ENCODE measurements at places on chromosomes 7 and 10. TPM values are rescaled to one million over a fixed set of nuclear protein-coding genes. Genes with fewer than 3 reads are reported as not detected.

The AMZ1 gene
- not detected for total RNA-seq

DNA sequence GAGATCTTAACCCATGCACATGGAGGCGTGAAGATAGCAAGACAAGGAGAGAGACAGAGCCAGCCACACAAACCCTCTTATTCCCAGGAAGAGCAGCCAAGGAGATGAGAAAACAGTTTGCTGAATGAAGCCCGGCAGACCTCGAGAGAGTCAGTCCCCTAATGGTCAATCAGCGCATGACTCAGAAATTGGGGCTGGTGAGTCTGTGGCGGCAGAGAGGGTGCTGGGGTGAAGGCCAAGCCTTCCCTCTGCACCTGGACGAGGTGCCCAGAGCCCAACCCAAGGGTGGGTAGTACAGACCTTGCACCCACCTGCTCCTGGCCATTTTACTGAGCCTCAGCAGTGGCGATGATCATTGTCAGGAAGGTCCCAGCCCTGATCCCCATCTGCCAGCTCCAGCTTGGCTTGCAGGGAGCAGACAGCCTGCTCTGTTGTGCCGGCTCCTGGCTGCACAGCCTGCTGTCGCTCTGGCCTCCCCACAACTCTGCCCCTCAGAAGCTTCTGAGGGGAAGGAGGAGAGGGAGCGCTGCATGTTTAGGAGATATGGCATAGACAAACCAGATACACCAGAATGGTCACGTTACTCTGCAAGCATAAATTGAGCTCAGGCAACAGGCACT is 256.6 kb downstream of the RPS24 start:
- DNase-seq = no peak

DNA sequence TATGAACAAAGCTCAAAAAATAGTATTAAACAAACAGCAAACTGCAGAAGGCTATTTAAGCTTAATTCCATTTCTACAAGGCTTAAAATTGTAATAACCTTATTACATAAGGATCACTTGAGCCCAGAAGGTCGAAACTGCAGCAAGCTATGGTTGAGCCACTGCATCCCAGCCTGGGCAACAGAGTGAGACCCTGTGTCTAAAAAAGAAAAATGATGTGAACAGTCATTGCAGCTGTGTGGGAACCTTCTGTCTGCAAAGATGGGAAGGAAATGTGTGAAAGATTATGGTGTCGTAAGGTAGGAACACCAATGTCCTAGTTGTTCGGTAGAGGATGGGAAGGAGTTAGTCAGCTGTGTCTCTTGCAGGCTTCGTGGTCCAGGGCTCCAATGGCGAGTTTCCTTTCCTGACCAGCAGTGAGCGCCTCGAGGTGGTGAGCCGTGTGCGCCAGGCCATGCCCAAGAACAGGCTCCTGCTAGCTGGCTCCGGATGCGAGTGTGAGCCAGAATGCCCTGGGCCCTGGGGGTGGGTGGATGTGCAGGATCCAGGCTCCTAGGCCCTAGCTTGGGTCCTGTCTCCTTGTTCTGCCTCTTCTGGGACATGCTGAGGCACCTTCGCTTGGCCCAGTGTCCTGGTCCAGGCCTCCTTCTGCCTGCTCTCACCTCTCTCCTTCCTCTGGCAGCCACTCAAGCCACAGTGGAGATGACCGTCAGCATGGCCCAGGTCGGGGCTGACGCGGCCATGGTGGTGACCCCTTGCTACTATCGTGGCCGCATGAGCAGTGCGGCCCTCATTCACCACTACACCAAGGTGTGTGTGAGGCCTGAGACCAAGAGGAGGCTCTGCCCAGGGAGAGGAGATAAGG is 9.1 kb downstream of the C10orf62 start:
- no peak for DNase-seq

The GTF2I gene
- 130 TPM for total RNA-seq

GRCh38 chr10:83764666-83765065 is 374.6 kb upstream of the GHITM start:
- no peak for DNase-seq

The GSTO2 gene
- 1.3 TPM for total RNA-seq

The MLXIPL gene
- not detected for total RNA-seq

DNA sequence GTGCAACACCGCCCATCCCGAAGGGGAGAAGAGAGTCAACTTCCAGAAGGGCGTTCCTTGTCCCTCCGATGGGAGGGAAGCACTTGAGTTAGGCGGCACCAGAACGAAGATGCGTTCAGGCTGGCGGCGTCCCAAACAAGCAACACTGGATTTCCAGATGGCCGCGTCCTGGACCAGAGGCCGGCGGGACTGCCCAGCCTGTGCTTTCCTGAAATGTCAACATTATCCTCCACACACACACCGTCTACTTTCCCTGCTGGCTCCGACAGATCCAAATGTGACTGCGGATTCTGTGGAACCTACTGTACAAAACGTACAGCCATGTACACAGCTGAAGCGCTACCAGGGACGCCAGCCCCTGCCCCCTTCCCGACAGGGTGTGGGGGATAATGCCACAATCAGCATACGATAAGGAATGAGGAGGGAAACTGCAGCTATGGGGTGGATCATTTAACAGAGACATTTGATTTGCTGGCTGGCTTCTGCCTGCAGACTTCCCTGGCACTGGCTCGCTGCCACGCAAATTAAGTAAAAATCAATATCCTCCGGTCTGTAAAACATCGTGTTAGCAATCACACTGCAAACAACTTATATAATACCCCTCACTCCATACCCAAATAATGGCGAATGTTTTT is 82.1 kb downstream of the ZRANB1 start:
- no peak for DNase-seq

GRCh38 chr10:48704156-48704555 is 19.5 kb downstream of the WDFY4 start:
- no peak for DNase-seq

DNA sequence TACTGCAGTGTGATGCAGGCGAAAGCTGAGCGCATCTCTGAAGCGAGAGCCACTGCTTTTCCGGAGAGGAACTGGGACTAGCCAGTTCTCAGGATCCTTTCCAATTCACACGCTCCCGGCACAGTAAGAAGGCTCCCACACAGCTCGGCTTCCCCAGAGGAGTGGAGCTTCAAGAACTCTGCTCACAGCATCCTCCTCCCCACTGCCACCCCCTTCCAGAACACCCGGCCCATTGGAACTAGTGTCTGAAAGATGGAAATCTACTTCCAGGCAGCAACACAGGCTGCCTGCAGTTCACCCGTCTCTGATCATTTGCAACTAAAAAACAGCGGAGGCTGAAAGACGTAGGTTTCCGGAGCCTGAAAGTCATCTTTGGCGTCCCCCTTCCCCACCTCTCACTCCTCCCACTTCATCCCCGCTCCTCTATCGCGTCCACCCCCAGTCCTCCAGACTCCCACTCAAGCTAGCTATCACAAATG is at the start of gene DGKB:
TSS of gene DGKB (minus strand) at position 163 of the 479 bp plus-strand sequence.
- no peak for DNase-seq

The AGAP9 gene
- 12.0 TPM for total RNA-seq

DNA sequence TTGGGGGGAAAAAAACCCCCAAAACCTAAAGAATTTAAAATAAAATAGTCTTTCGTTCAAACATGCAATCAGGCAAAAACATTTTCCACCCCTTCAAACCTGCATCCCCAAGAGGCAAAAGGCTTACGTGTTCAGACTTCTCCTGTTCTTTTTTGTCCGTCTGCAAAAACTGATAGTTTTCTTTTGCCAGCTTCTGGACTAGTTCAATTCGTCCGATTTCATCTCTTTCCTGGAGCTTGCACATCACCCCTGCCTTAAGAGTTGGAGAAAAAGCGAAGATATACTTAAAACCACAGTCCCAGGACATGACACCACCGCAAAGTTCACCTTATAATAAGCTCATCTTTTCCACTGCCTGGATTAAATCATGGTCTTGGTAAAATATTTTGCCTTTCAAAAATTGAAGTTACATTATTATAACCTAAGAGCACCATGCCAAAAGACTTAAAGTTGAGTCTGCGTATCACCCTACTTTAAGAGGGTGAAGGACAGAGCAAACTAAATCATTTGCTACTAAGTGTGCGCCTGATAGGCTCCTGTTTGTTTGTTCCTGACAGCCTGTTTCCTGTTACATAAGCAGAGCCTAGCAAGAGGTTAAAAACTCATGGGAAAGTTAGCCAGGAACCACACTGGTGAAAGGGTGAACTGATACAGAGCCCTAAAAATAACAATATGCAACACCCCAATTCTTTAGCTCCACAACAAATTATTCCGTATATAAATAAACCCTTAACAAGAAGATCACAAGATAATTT is 137.0 kb downstream of the RAPGEF5 start:
- no peak for DNase-seq

- no peak for DNase-seq
These were observed 110.0 kb upstream of the TRIM24 start for GRCh38 chr7:138349841-138350700.

GRCh38 chr7:37318541-37318940 is 130.1 kb downstream of the ELMO1 start:
- DNase-seq = no peak

GRCh38 chr7:27714831-27715444 is 25.0 kb upstream of the TAX1BP1 start:
- DNase-seq = no peak

DNA sequence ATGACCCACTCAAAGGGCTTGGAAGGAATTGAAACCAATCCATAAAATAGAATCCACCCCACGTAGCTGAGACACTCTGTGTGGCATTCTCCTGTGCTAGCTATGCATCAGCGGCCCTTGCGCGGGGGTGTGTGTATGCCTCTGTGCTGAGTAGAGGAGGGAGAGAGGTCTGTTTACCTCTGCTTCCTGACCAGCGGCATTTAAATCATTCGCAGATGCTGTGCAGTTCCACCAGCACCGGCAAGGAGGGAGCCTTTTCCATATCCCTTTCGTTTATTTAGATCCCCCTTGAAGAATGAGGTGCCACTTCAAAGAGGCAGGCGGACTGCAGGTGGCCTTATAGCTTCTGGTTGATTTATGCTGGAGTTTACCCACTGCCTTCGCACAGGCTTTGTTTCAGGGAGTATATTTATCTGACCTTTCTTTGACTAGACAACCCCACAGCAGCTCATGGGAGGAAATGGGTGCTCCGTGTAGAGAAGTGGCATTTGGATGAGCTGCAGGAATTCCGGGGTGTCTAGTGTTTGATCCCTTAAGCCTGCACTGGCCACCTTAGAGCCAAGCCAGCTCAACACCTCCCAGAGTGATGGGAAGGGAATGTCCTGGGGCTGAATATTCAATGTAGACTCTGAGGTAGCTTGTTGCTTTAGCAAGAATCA is 11.4 kb downstream of the C10orf53 start:
- DNase-seq = no peak

DNA sequence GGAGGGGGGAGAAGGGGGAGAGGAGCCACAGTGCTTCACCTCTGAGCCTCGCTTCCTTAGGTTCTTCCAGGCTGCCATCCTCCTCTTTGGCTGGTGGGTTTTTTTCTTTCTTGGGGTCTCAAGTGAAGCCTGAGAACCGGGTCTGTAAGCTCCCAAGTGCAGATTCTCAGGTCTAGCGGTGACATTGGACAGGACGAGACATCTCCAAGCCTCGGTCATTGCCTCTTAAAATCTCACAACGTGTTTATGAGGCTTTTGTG is 817 bp upstream of the IL15RA start:
- no peak for DNase-seq

The TMEM106B gene
- 88.1 TPM for total RNA-seq

- DNase-seq = no peak
These were observed 296.6 kb upstream of the ETV1 start for GRCh38 chr7:14286036-14286435.

DNA sequence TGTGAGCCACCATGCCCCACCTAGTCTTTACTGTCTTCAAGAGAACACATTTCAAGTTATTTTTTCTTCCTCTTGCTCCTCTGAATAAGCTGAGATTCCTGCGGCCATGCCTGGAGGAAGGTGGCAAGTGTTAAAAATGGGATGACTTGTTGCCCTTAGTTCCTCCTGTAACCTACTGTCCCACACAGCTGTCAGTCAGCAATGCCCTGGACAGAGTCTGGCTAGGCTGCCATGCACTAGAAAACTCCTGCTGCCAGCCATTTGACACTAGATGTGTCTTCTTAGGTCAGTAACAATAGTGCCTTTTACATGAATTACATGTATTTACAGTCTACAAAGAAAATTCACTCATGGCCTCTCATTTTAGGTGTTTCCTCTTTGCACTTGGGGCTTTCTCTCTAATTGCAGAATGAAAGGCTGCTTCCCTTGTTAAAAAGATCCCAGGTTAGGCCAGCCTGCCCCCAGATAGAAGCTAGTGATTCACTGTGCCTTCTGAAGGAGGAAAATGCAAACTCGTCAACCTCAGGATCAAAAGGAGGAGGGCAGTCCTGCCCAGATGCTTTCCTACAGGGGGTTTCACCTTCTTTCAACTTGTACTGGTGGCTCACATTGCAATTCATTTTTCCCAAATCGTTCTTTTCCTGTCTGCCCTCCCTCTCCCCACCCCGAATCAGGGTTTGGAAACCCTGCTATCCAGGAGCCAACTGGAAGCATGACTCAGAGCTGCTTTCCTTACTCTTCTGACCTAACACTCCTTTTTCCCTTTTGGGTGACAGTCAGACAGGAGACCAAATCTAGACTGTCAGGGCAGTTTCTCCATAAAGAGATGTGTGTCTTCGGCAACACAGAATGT is 136.6 kb downstream of the SPAG6 start:
- no peak for DNase-seq

The TRPV5 gene
- not detected for total RNA-seq

- no peak for DNase-seq
These were observed 9.7 kb upstream of the OR13A1 start for GRCh38 chr10:45325116-45325515.
